ENCODE measurements at places on chromosomes 1 and 21.

GRCh38 chr1:19443326-19443725 lies 42.0 kb downstream of the CAPZB start:
- DNase-seq: no peak

GRCh38 chr1:15114884-15115283 lies 38.7 kb upstream of the TMEM51 start:
- DNase-seq: no peak

DNA sequence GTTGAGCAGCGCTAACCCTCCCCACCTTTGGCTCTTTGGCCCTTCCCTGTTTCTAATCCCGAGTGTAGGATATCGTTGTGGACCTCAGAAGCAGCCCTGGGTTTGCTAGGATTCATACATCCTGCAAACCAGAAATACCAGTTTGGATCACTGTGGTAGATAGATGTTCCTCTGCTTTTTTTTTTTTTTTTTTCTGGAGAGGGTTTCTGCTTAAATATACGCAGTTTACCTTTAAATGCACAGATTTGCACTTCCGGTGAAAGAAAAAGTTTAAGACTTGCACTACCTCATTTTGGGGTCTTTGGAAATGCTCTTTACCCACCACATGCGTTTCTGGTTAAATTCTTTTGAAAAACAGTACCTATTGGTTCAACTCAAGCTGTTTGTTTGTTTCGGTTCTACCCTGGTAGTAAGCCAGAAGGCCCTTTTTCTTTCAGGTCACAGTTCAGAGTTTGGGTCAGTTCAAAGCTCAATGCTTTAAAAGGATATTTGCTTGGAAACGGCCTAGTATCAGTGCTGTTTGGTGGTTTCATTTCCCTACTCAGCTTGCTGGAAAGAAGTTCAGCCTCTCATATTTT lies 908 bp downstream of the DDI2 start:
- no peak for DNase-seq

- no peak for DNase-seq
Measured at GRCh38 chr21:32712043-32712442, 15.8 kb downstream of the SYNJ1 start.

GRCh38 chr1:234139966-234140365 lies 233.3 kb upstream of the COA6 start:
- no peak for DNase-seq
